ENCODE measurements at places on chromosomes 1 and 21.

GRCh38 chr1:47999097-47999496 lies 1.9 kb upstream of the TRABD2B start:
- DNase-seq: no peak

DNA sequence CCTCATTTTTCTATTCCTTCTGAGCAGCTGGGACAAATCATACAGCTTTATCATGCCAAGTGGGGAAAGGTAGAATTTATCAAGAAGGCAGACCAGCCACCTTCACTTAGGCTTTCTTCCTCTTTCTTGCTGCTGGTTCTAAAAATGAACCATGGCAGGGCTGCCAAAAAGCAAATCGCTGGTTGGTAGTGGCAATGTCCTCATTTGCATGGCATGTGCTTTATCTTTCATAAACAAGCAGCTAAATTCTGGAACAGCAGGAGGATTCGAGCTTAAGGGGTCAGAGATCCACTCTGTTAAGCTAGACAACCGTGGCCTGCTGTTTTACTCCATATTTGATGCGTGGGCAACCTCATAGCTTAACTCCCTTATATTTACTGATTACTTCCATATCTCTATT lies 91.3 kb downstream of the RPE65 start:
- DNase-seq: no peak

GRCh38 chr1:115240297-115240696 lies 97.8 kb downstream of the NGF start:
- DNase-seq: no peak

GRCh38 chr1:60510162-60510561 lies 436.6 kb upstream of the C1orf87 start:
- DNase-seq: no peak

DNA sequence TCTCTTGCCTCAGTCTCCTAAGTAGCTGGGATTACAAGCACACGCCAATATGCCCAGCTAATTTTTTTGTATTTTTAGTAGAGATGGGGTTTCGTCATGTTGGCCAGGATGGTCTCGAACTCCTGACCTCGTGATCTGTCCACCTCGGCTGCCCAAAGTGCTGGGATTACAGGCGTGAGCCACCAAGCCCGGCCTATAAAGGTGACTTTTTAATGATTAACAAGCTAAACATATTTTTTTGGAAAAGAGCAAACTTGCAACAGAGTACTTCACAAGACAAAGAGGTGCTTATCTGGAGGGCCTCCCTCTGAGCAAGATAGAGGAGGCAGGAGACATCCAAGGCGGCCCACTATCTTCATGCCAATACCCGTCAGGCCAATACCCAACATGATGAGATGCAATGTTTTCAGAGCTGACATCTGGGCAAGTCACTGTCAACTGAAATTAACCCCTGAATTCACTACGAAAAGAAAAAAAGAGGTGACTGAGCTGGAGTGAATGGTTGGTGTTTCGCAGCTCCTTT lies 10.5 kb downstream of the BCAR3 start:
- DNase-seq: no peak

Data from heart right ventricle (tissue), 16 donors.